ENCODE measurements at places on chromosomes 6 and 20.

DNA sequence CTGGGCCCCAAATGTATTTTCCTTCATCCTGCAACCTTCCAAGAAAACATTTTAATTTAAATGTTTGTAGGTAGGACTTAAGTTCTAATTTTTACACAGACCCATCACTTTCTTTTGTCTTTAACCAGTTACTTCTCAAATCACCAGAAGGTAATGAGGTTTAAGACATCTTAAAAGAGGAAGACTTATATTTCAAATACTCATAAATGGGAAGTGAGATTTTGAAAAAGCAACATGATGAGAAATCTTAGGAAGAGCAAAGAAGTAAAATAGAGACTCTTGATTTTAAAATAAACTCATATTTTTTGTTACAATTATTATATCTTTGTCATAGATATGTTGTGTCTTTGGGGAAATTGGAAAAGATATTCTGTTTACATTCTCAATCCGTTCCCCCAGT, 82.3 kb downstream of the SYNE1 start:
- no peak for DNase-seq

- DNase-seq, result no peak
Observed at GRCh38 chr20:45402946-45403345, 5.1 kb upstream of the DBNDD2 start.

- DNase-seq, result no peak
Observed at GRCh38 chr6:167291623-167292300, 647 bp downstream of the UNC93A start.

DNA sequence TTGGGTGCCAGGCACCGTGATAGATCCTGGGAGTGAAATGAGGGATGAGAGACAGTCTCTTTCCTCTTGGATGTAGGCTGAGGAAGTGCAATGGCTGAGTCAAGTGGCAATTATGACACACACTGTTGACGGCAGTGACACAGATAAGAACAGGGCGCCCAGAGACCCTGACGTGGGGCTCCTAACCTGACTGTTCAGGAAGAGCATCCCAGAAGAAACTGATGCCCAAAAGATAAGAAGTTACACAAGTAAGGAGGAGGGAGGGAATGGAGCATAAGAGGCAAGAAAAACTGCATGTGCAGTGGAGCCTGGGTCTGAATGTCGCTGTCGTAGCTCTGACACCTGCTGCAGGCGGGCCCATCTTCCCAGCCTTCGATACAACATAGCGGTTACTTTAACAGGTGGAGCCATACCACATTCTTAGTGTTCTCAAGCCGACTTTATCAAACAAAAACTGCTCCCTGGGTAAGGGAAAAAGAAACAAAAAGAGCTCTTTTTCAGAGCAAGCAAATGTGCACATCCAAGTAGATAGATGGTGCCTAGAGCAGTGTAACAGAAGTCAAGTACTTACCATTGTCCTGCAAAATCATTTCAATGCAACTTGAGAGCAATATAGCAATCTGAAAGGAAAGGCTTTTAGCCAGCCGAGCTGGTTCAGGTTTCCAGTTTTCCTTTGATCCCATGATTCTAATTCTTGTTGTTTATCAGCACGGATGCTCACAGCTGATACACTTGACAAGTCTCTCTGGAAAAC, 463.9 kb upstream of the JARID2 start:
- no peak for DNase-seq

DNA sequence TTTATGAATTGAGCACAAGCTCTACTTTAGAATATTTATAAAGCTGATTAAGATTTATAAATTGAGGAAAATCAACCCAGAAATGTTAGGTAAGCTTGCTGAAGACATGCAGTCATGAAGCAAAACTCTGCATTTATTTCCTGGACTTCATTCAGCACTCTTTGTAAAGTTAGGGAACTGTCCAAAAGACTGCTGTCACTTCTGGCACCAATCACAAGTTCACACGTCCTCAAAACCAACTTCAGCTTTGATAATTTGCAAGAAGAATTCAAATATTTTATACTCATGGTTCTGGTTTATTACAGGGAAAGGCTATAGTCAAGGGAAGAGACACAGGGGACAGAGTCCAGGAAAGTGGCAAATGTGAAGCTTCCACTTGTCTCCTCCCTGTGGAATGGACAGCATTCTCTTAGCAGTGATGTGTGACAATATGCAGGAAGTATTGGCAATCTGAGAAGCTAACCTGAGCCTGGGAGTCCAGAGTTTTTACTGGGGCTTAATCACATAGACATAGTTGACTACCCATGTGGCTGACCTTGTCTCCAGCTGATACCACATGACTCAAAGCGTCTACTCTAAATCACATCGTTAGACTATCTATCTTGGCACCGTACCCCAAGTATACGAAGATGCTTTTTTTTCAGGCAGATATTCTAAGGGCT, 85.4 kb downstream of the PPP1R14C start:
- DNase-seq, result no peak

DNA sequence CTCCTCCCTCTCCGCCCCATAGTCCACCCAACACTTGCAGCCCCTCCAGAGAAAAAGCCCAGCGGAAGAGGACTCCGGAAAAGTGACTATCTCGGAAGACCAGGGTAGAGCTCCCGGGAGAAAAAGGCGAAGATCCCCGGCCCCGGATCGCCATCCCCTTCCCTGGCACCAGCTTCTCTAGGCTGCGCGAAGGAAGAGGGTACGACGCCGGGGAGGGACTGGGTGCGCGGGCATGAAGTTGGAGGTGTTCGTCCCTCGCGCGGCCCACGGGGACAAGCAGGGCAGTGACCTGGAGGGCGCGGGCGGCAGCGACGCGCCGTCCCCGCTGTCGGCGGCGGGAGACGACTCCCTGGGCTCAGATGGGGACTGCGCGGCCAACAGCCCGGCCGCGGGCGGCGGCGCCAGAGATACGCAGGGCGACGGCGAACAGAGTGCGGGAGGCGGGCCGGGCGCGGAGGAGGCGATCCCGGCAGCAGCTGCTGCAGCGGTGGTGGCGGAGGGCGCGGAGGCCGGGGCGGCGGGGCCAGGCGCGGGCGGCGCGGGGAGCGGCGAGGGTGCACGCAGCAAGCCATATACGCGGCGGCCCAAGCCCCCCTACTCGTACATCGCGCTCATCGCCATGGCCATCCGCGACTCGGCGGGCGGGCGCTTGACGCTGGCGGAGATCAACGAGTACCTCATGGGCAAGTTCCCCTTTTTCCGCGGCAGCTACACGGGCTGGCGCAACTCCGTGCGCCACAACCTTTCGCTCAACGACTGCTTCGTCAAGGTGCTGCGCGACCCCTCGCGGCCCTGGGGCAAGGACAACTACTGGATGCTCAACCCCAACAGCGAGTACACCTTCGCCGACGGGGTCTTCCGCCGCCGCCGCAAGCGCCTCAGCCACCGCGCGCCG, 822 bp downstream of the FOXQ1 start:
- no peak for DNase-seq

- DNase-seq, result no peak
Observed at GRCh38 chr6:162450358-162450757, 277.2 kb downstream of the PRKN start.

DNA sequence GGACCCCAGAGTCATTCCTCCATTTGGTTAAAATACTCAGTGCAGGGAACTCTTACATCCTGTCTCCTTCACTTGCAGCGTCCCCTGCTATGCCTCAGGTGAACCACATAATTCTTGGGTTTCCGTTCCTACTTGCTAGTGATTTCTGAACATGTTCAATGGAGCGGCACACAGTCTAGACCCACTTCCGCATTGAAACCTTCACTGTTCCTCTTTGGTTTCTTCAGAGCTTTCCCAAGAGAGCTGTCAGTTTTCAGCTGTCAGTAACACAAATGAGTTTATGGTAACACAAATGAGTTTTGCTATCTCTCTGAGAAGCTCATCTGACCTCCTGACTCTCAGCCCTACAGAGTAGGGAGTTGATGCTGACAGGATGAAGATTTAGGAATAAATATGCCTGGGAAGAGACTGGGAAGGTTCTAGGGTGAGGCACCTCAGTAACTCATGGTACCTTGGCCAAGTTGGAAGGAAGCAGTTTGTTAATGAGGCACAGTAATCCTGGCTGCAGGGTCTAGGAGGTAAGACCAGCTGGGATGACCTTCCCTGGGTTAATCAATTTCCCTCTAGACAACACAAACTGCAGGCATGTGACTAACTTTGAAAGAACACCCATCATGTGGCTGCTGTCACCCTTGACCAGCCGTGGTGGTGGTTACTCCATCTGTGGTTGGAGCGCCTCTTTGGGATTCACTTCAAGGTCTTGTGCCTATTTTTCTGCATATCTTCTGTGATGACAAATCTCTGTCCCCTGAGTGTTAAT, 5.4 kb downstream of the SYS1 start:
- DNase-seq, result peak; percentile 97

GRCh38 chr6:10419749-10420545, 5.1 kb upstream of the TFAP2A start:
- no peak for DNase-seq

DNA sequence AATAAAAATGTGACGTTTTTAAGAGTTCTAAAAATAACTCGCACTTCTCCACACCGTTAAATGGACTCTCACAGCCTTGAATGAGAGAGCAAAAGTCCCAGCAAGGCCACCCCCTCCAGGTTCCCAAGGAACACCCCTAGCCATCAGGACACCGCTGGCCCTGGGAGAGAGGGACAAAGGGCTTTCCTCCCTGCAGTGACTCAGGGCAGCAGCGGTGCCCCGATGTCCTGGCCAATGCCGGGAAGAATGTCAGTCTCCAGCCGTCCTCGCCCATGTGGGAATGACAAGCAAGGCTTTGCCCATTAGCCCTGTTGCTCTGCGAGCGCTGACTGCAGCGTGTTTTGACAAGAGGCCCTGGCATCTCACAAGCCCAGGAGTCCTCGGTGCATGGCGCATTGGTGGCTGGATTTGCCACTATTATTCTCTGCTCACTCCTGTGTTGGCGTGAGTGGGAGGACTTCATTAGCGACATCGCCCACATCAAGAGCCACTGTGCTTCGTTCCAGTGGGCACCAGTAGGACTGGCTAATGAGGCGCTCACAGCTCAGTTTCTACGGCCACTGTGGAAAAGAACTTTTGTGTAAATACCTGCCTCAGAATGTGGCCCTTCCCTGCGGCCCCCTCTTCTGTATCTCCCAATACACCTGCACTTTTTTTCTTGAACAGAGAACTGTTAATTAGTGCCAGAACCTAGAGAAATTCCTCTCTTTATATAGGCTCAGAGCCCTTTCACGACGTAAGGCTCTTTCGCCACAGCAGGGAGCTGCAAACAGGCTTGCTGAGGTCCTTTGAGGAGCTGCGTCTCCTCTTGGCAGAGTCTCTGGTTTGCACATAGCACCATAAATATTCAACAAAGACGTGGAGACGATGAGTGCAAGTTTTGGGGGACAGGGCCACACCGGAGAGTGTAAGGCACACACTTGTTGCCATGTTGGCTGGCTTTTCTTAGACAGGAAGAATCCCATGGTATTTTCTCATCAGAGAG, 336.6 kb downstream of the TAF4 start:
- DNase-seq, result no peak

GRCh38 chr6:37406726-37407341, 26.2 kb upstream of the CMTR1 start:
- DNase-seq, result no peak

GRCh38 chr6:37139230-37139962, 30.6 kb upstream of the PIM1 start:
- DNase-seq, result no peak

DNA sequence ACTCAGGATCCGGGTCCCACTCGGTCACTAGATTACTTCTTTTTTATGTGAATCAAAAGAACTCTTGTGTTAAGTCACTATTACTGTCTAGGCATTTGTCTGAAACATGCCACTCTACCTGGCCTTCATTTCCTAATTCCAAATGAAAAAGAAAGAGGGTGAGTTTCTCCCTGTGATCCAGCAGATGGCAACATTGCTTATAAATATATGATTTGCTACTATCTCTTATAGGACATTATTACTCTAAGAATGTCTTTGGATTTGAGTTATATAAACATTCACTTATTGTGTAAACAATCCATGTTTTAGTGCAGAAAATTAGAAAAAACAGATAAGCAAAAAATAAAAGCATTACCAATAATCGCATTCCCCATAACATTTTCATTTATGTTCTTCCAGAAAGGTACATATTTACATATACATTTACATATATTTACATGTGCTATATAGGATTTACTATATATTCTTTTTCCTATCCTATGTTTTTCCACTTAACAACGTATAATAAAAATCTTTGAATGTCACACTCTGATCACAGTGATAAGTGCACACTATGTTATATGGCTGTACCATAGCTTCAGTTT, 66.9 kb downstream of the FAXC start:
- DNase-seq, result peak; percentile 18

DNA sequence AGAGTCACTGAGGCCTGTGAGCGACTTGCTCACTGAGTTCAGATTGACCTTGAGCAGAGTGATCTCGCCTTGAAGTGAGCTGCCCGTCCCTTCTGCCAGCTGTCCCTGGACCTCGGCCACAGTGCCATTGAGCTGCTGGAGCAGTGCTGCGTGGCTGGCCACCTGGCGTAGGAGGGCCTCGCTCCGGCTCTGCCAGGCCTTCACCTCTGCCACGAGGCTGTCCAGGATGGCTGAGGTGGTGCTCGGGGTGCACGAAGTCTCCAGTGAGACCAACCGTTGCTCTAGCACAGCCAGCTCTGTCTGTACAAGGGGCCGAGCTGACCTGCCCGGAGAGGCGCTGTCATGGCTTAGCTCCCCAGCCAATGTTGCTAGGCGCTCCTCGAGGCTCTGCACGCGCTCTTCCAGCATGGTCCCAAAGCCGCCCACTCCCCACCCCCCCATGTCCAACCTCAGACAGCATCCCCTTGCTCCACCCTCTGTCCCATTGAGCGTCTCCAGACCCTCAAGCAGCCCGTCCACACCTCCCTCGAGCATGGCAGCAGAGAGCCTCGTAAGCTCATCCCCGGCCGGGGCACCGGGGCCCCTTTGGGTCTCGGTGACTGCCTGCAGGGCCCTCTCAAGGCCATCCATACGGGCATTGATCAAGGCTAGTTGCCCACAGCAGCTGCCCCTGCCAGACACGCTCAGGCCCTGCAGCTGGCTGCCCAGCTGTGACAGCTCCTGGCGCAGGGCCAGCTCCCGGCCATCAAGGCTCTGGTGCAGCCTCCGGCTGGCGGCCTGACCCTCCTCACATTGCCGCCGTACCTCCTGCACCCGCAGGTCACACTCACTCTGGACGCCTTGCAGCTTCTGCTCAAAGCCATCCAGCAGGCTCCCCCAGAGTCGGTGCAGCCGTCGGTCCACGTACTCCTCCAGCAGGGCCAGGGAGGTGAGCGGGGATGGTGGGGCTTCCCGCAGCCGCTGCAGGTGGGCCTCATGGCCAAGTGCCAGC, 4.6 kb downstream of the EMILIN3 start:
- no peak for DNase-seq
